ENCODE measurements at places on chromosomes 2 and 18.

GRCh38 chr2:205902900-205903237 lies 183.1 kb downstream of the INO80D start:
- DNase-seq, result no peak

GRCh38 chr2:99572373-99573164 lies 82.8 kb upstream of the REV1 start:
- no peak for DNase-seq

DNA sequence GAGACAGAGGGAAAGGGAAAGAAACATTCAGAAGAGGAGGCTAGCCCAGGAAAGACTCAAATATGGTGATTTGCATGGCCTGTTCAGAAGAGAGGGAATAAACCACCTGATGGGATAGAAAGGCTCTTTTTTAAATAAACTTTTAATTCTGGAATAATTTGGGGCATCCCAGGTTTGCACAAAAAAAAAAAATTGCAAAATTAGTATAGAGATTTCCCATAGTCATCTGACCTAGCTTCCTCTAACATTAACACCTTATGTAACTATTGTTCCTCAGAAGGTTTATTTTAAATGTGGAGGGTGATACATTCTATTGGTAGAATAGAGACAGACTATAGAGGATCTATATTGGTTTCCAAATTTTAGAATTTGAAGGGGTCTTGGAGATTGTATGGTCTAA lies 330.4 kb upstream of the SLC14A2 start:
- no peak for DNase-seq

GRCh38 chr2:202265467-202266277 lies at the start of gene NOP58:
Gene NOP58 (plus strand): TSS chr2:202265763. CDS start chr2:202265942, 179 bp downstream.
- DNase-seq, result peak; percentile 85

DNA sequence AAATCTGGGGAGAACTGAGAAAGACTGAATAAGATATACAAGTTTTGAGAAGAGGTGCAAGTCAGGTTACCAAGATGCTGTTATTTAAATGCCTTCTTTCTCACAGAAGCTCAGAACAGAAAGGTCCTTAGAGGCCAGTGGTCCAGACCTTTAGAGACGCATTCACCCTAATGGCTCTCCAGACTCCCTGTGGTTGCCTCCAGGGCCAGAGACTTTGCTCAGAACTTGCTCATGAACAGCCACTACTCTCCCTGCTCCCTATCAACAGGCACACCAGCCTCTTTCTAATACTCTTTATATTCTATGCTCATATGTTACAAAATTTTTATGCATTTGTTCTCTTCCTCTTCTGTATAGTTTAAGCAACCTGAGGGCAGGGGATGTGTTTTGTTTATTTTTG lies 349.0 kb upstream of the TNP1 start:
- DNase-seq, result no peak

DNA sequence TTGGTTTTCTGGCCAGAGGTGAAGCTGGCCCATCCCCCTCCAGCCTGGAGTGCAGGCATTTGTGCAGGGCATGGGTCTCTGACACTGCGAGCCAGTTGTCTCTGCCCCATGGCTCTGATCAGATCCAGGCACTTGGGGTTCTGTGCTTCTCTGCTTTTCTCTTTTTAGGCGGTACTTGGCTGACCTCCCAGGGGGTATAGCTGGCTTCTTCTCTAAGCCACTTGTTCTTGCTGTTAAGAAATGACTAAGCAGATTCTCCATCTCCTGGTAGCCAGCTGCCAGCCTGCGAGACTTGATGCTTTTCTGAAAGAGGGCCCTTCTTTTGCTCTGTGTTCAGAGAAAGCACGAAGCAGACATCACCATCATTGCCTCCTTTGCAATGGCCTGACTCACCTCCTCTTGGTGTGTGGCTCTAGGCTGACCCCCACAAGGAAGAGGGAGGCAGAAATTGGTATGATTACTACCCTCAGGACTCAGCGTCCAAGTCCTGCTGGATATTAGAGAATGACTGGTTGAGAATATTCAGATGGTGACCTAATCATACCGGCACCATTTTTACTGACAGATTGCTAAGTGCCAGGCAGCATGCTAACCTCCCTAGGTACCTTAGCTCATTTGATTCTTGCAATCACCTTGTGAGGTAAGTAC lies 32.7 kb downstream of the TNP1 start:
- no peak for DNase-seq
